Activated T-cell treated with anti-CD3 and anti-CD28 coated beads for 24 hours (primary cell): ENCODE measurements at places on chromosomes 16 and 17.
A peak's percentile ranks its signal among the peaks of the same experiment; 100 is the strongest.

- no peak for DNase-seq
Measured at GRCh38 chr16:6892966-6893365, 439.7 kb upstream of the RBFOX1 start.

GRCh38 chr16:48113001-48113400 is 42.8 kb downstream of the ABCC12 start:
- DNase-seq, result no peak

GRCh38 chr17:4304417-4305027 is 40.7 kb upstream of the ANKFY1 start:
- peak; percentile 30 for DNase-seq

GRCh38 chr17:29368926-29369325 is 21.2 kb upstream of the TAOK1 start:
- DNase-seq, result no peak

DNA sequence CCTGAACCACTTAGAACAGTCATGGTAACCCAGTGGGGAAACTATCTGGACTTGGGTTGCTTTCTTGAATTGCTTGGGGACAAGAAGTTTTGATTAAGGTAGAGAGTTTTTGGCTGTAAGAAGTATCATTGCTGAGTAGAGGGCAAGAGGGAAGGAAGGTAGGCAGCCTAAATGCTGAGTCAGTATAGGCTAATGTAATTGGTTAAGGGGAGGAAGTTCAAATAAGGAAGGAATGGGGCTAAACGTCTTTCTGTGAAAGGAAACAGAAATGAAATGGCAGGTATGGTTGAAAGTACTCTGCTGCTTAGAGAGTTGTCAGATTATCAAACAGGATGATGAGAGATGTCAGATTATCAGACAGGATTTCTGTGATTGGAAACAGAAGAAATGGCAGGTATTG is 20.3 kb downstream of the KPNB1 start:
- DNase-seq, result no peak

DNA sequence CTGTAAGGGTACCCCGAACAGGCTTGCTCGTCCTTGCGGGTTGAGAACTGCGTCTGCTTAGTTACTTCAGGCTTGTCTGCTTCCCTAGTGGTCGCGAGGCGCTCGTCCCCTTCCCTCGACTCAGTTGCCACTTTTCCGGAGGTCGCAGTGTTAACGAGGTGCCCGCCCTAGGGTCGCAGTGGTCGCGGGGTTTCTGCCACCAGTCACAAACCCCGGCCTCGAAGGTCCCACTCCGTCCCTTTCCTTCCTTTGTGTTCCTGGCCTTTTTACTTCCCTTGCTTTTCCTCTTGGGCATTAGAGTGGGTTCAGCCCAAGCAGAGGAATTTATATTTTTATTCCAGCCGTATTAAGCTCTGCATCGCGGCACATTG is 299 bp downstream of the NUP85 start:
- no peak for DNase-seq

- no peak for DNase-seq
Measured at GRCh38 chr16:30764816-30765465, 2.8 kb downstream of the RNF40 start.

GRCh38 chr16:1471569-1472194 is 3.1 kb downstream of the CLCN7 start:
- no peak for DNase-seq

- no peak for DNase-seq
Measured at GRCh38 chr16:54817432-54817831, 113.2 kb upstream of the IRX5 start.

- no peak for DNase-seq
Measured at GRCh38 chr17:7016418-7016817, 4.0 kb downstream of the RNASEK start.

- no peak for DNase-seq
Measured at GRCh38 chr17:11264183-11264871, 23.3 kb downstream of the SHISA6 start.

DNA sequence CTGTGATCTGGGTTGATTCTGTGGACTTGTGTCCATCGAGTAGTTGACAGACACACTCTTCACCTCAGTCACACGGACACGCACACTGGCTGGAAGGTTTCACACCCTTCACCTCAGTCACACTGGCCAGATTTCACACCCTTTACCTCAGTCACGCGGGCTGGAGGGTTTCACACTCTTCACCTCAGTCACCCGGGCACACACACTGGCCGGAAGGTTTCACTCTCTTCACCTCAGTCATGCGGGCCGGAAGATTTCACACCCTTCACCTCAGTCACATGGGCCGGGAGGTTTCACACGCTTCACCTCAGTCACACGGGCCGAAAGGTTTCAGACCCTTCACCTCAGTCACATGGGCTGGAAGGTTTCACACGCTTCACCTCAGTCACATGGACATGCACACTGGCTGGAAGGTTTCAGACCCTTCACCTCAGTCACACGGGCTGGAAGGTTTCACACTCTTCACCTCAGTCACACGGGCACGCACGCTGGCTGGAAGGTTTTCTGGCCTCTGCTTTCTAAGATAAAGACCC is 96.2 kb downstream of the PGS1 start:
- DNase-seq, result peak; percentile 7

GRCh38 chr17:49572226-49572625 is 3.4 kb upstream of the NXPH3 start:
- DNase-seq, result no peak

- DNase-seq, result no peak
Measured at GRCh38 chr17:28396635-28397239, 9.3 kb downstream of the SLC46A1 start.

DNA sequence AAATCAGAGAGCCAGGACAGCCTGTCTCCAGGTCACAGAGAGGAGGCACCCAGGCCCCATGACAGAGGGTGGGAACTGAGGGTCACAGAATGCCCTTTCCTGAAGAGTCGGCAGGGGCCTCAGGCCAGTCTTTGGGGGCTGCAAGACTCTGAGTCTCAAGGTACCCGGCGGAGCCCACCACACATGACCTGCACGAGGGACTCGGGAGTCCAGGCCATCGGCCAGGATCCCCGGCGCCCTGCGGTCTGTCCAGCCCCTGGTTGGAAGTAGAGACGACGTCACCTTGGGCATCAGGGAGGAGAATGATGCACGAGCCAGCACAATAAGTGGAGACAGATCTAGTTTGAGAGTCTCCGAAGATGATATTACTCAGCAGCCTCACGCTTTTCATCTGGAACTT is 234.7 kb upstream of the SDK2 start:
- no peak for DNase-seq

DNA sequence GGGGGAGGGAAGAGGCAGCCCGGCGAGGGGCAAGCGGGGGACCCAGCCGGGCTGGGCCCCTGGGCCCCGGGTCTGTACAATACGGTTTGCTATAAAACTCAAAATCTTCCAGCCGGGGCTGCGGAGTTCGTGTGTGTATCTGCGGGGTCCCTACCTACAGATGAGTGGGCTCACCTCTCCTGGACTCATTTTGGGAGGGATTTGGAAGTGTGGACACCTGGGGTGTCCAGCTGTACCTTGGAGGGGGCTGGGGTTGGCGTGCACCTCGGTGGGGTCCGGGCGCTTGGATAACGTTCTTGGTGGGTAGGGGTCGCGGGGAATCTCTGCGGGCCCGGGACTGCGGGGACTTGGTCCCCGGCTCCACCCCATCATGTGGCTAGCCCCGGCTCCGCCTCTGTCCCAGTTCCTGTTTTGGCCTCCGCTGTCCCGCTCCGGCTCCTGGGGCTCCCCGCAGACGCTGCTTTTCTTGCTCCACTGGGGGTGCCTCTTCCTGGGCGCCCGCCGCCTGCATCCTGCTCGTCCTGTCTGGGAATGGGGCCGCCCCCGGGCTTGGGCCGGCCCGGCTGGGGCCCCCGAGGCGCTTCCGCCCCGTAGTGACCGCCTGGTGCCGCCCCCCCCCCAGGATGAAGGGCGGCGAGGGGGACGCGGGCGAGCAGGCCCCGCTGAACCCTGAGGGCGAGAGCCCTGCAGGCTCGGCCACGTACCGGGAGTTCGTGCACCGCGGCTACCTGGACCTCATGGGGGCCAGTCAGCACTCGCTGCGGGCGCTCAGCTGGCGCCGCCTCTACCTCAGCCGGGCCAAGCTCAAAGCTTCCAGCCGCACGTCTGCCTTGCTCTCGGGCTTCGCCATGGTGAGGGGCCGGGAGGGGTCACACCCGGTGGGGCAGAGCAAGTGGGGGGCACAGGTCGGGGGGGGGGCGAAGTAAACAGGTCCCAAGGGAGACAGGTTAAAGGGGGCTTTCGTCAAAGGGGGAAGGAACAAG is at the start of gene ORAI3:
Gene ORAI3, plus strand, starts transcription at position 402 of the 983 bp plus-strand sequence. Its CDS starts 222 bp downstream, at position 624.
- no peak for DNase-seq

GRCh38 chr16:58481931-58482330 is 18.0 kb upstream of the NDRG4 start:
- DNase-seq, result no peak

- DNase-seq, result no peak
Measured at GRCh38 chr17:1083451-1084187, 86.7 kb downstream of the TIMM22 start.

GRCh38 chr17:45747911-45748310 is 36.2 kb upstream of the CRHR1 start:
- no peak for DNase-seq

DNA sequence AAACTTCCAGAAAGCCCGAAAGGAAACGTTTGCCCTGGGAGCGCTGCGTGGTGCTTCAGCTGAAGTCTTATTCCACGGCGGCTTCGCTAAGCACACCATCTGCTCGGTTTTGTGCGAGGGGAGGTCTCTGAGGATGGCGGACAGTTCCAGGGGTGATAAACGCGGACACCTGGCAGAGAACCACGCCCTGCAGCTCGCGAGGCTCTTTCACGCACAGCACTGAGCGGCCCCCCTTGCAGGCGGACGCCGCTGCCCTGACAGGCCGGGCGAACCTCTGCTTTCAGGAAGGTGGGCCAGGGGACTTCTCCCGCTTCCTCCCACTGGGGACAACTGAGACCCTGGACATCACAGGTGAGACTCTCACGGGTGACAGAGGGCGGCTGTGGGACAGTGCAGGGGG is 3.7 kb downstream of the MVD start:
- DNase-seq, result no peak

DNA sequence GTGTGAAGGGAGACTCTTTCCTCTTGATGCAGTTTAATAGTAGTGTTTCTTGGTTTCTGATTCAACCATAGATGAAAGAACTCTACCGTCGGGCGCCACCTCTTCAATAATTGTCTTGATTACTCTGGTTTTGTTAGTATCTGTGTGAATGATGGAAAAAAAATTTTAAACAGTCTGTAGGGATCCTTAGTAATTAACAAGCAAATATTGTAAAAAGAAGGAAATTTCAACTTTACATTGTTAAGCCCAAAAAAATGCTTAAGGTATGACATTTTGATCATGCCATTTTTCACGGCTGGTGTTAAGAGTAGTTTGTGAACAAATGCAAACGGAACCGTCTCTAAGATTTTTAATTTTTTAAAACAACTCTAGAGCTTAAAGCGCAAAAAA is 4.1 kb downstream of the KRT10 start:
- no peak for DNase-seq

DNA sequence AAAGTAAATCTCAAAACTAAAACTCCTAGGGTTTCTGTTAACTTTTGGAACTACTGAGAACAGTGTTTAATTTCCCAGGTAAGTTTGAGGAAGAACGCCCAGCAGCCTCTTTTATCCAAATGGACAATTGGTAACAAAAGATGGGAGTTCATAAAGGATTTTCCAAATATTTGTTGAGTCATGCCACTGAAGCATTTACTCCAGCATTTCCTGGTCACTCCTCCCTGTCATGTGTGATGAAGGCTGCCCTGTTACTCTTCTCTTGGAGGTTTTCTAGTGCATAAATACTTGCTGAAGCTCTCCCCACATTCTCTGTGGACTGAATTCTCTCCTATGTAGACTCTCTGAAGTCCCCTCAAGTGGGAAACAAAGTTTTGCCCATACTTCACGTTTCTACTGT is 16.5 kb downstream of the ZNF75A start:
- DNase-seq, result no peak

DNA sequence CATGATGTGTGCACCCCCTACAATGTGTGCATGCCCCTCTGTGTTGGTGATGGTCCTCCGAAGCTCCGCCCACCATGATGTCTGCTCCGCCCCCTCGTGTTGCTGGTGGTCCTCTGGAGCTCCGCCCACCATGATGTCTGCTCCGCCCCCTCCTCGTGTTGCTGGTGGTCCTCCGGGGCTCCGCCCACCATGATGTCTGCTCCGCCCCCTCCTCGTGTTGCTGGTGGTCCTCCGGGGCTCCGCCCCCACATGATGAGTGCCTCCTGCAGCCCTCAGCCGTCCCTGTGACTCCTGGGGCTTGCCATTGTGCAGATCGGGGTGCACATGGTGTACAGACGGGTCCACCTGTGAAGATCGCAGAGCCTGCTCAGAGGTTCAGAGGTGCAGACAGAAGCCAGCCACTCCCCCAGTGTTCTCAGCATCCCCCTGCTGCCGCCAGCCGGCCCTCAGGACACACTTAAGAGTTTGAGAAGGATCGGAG is 129.1 kb upstream of the CHMP6 start:
- no peak for DNase-seq

GRCh38 chr17:57484826-57485565 is 228.7 kb downstream of the MSI2 start:
- DNase-seq, result no peak

GRCh38 chr17:80968602-80969029 is 23.0 kb upstream of the CHMP6 start:
- no peak for DNase-seq

DNA sequence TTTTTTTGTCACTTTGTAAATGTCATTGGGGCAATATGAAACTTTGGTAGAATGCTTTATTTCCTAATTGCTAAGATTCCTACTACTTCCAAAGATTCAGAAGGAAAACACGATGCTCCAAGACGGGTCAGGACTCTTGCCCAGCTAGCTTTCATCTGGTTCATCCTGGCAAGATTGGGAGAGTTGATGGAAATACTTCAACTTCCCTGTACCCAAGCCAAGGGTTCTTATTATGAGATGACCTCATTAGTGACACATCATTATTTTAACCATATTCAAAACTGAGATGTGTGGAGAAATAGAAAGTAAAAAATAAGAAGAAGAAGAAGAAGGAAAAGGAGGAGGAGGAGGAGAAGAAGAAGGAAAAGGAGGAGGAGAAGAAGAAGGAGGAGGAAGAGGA is 25.6 kb downstream of the SOX9 start:
- DNase-seq, result no peak

- DNase-seq, result no peak
Measured at GRCh38 chr16:20850981-20851380, 44.7 kb downstream of the REXO5 start.
